Astrocyte (in vitro differentiated cells and primary cell): ENCODE measurements at places on chromosomes 1 and 21. TPM values are rescaled to one million over a fixed set of nuclear protein-coding genes. Genes with fewer than 3 reads are reported as not detected.

DNA sequence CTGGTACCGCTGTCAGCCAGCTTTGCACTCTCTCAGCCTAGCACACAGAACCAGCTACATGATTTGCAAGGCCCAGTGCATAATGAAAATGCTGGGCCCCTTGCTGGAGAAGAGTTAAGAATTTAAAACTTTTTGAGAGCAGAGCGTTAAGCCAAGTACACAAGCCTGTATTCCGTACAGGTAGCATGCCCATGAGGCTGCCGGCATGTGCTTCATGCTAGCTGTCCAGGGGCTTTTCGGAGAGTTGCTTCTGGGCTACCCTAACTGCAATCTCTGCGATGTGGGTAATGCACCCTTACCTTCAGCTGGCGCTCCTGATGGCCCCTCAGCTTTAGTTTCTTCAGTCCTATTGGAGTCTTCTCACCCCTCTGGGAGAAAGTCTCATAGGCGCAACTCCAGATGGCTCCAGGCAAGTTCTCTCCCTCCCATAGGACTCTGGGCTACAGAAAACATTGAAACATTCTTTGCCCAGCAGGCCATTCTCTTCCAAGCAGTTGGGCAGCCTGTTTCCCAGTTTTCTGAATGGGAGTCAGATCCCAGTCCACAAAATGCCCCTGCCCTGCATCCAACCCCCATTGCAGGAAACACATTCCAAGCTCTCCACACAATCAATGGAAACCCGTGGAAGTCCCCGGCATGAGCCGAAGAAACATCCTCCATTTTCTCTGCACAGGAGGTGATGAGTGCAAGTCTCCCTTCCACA is 5.7 kb upstream of the AKT3 start:
- H3K4me3 ChIP-seq: no peak overlapping the region
- H3K4me1 ChIP-seq: peaks cover 8% of the 10 kb centered on the region
- no peaks in the 10 kb centered on the region for H3K36me3 ChIP-seq

Gene OR2T35
- not detected in 2 replicates for total RNA-seq

DNA sequence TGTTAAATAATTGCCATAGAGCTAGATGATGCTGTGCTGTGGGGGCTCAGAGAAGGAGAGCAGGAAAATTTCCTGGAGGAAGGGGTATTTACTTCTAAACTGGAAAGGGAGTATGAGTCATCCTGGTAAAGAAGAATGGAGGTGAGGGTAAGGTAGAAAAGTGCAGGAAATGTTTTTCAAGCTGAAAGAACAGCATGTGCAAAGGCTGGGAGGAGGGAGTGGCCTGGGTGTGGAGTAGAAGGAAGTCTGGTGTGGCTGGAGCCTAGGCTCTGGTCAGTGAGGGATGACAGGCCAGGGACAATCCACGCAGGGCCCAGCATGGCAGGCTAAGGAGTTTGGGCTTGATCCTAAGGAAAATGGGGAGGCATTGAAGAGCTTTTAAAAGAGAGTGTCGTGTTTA is 45.9 kb downstream of the MATN1 start:
- H3K36me3 ChIP-seq: no peaks in the 10 kb centered on the region
- DNase-seq: no peak
- no peak overlapping the region for H3K27ac ChIP-seq
- H3K4me1 ChIP-seq: no peaks in the 10 kb centered on the region
- peaks cover 5% of the 10 kb centered on the region for H3K27me3 ChIP-seq

Gene ELAVL4
- total RNA-seq: not detected in 2 replicates

DNA sequence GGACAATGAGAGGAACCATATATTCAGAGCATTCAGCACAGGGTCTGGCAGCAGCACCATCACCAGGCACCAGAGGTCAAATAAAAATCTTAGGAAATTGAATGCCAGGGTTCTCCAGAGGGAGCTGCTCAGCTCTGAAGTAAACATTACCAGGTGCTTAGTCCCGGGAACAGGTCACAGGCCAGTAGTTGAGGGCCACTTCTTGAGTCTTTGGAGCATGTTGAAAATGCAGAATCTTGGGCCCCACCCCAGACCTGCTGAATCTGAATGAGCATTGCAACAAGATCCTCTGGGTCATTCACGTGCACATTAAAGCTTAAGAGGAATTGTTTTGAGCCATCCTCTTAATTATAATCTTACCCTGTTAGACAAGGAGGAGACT is 33.8 kb downstream of the PHC2 start:
- H3K4me1 ChIP-seq: no peaks in the 10 kb centered on the region
- H3K27me3 ChIP-seq: no peaks in the 10 kb centered on the region
- H3K27ac ChIP-seq: no peak overlapping the region
- no peaks in the 10 kb centered on the region for H3K36me3 ChIP-seq
- DNase-seq: no peak

- no peak overlapping the region for H3K4me3 ChIP-seq
- H3K4me1 ChIP-seq: peaks cover 23% of the 10 kb centered on the region
- H3K36me3 ChIP-seq: no peaks in the 10 kb centered on the region
These were observed 84.9 kb upstream of the SLC44A3 start for GRCh38 chr1:94734963-94735901.
